ENCODE measurements at places on chromosomes 5 and 9. TPM values are rescaled to one million over a fixed set of nuclear protein-coding genes. Genes with fewer than 3 reads are reported as not detected.
A peak's percentile ranks its signal among the peaks of the same experiment; 100 is the strongest.

- H3K4me1 ChIP-seq = no peaks in the 10 kb centered on the region
- no peak for DNase-seq
- H3K4me3 ChIP-seq = no peak overlapping the region
- H3K27ac ChIP-seq = no peak overlapping the region
- H3K36me3 ChIP-seq = no peaks in the 10 kb centered on the region
- no peaks in the 10 kb centered on the region for H3K27me3 ChIP-seq
These were observed 130.1 kb upstream of the PTGER4 start for GRCh38 chr5:40549616-40550015.

DNA sequence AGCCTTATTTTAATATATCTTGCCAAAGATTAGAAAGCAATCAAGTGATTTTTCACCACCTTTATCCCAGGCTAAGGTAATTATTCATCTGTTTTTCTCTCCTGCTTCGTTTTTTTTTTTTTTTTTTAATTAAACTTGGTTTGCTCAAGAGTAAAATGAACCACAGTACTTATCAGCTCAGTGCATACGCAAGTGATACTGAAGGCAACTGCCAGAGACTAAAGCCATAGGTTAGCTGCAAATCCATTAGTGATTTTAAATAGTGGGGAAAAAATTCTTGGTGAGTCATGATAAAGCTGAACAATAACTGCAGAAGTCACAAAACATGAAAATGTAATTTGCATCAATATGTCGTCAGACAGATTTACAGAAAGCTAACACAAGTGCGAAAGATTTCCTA lies 829.1 kb downstream of the PTPRD start:
- no peak overlapping the region for H3K4me3 ChIP-seq
- DNase-seq = no peak
- H3K27me3 ChIP-seq = no peaks in the 10 kb centered on the region
- no peak overlapping the region for H3K27ac ChIP-seq

- no peak overlapping the region for H3K4me3 ChIP-seq
- no peak overlapping the region for H3K27ac ChIP-seq
- no peaks in the 10 kb centered on the region for H3K4me1 ChIP-seq
- H3K36me3 ChIP-seq = no peaks in the 10 kb centered on the region
These were observed 8.3 kb downstream of the CRB2 start for GRCh38 chr9:123364241-123364824.

- DNase-seq = no peak
These were observed 65.8 kb downstream of the MTX3 start for GRCh38 chr5:79924936-79925893.

DNA sequence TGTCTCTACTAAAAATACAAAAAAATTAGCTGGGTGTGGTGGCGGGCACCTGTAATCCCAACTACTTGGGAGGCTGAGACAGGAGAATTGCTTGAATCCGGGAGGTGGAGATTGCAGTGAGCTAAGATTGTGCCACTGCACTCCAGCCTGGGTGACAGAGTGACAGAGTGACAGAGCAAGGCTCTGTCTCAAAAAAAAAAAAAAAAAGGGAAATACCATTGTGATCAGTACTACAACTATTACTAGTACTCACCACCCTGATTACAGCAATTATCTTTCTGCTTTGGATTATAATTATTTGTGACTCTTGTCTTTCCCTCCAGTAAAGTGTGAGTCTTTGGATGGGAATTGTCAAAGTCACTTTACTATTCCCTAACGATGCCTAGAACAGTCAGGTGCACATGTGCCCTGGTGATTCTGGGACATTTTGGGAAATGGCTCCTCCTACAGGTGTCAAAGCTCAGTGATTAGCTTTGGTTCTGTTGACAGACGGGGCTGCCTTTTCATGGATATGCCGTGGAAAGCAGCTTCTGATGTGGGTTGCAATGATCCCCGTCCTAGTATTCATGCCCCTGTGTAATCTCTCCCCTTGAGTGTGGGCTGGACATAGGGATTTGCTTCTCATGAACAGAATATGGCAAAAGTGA lies 31.8 kb upstream of the FRRS1L start:
- H3K4me1 ChIP-seq = no peaks in the 10 kb centered on the region
- H3K27ac ChIP-seq = no peak overlapping the region
- H3K36me3 ChIP-seq = no peaks in the 10 kb centered on the region
- H3K27me3 ChIP-seq = no peaks in the 10 kb centered on the region

- no peak overlapping the region for H3K27ac ChIP-seq
- H3K4me3 ChIP-seq = no peak overlapping the region
- no peak for DNase-seq
- no peaks in the 10 kb centered on the region for H3K27me3 ChIP-seq
- peaks cover 8% of the 10 kb centered on the region for H3K4me1 ChIP-seq
These were observed 504.2 kb downstream of the ACTL7B start for GRCh38 chr9:108351571-108351970.

DNA sequence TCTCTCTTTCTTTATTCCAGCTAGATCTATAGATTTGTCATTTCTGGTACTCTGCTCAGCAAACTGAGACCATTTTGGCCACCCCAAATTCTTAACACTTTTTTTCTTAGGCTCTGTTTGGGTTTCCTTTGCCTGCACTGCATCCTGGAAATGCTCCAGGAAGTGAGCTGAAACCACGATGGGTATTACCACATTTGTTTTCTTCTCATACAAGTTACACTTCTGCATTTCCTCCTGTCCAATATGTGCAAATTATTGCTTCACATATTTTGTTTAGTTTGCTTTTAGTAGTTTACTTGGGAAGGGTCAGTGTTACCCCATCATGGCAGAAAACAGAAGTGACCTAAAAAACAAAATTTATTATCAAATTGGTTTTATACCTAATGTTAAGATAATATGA lies 498.6 kb upstream of the GRIN3A start:
- no peaks in the 10 kb centered on the region for H3K4me1 ChIP-seq
- H3K27ac ChIP-seq = no peak overlapping the region
- no peaks in the 10 kb centered on the region for H3K27me3 ChIP-seq
- H3K36me3 ChIP-seq = no peaks in the 10 kb centered on the region

DNA sequence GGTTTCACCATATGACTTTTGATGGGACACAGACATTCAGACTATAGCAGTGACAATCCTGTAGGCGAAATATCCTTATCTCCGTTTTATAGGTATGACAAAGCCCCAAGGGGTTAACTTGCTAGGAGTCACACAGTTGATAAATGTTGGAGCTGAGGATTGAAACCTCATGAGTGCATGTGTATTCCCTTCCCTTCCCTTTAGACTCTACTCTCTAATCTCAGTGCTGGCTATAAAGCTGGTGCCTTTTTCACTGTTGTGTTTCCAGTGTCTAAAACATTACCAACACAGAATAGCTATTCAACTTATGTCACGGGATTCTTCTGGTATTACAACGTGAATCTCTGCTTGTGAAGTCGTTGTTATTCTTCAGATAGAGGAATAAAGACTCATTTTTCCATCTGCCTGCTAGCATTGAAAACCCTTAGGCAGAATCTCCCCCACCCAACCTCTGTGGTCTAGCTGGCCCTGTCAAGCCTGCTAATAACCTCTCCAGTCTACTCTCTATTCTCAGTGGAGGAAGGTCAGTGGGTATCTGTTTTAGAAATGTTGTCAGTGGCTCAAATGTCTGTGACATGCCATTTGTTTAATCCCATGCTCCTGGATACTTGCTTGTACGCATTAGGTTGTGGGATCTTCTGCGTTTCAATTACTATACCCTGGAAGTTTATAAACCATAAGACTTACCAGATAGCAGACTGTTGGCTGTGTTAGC lies 121.2 kb downstream of the TLE4 start:
- H3K4me3 ChIP-seq = no peak overlapping the region
- H3K36me3 ChIP-seq = no peaks in the 10 kb centered on the region
- no peaks in the 10 kb centered on the region for H3K27me3 ChIP-seq
- H3K4me1 ChIP-seq = no peaks in the 10 kb centered on the region
- no peak overlapping the region for H3K27ac ChIP-seq
- DNase-seq = no peak

DNA sequence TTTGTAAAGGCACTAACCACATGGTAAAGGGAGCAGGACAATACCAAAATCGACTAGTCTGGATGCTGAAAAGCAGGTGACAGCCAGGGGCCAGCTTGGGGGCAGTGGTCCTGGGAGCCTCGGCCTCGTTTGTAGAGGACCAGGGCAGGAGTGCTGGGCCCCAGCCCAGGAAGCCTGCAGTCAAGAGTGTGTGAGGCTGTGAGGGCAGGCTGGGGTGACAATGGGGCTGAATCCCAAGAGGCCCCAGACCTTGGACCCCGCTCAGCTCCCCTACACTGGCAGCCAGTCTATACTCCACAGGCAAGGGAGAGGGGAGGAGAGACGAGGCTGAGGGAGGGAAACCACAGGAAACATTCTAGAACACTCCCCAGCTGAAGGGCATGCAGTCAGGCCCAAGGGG lies 2.6 kb upstream of the INPP5E start:
- no peak overlapping the region for H3K27ac ChIP-seq
- H3K4me1 ChIP-seq = peaks cover 13% of the 10 kb centered on the region
- no peaks in the 10 kb centered on the region for H3K27me3 ChIP-seq
- peaks cover 63% of the 10 kb centered on the region for H3K36me3 ChIP-seq
- no peak overlapping the region for H3K4me3 ChIP-seq
- no peak for DNase-seq

GRCh38 chr9:72022841-72023240 lies 37.6 kb downstream of the C9orf57 start:
- H3K36me3 ChIP-seq = no peaks in the 10 kb centered on the region
- DNase-seq = no peak
- no peaks in the 10 kb centered on the region for H3K4me1 ChIP-seq

GRCh38 chr9:38683336-38683735 lies 36.6 kb downstream of the FAM240B start:
- no peaks in the 10 kb centered on the region for H3K27me3 ChIP-seq
- no peak for DNase-seq
- no peaks in the 10 kb centered on the region for H3K4me1 ChIP-seq
- no peak overlapping the region for H3K27ac ChIP-seq
- no peaks in the 10 kb centered on the region for H3K36me3 ChIP-seq
- H3K4me3 ChIP-seq = no peak overlapping the region

DNA sequence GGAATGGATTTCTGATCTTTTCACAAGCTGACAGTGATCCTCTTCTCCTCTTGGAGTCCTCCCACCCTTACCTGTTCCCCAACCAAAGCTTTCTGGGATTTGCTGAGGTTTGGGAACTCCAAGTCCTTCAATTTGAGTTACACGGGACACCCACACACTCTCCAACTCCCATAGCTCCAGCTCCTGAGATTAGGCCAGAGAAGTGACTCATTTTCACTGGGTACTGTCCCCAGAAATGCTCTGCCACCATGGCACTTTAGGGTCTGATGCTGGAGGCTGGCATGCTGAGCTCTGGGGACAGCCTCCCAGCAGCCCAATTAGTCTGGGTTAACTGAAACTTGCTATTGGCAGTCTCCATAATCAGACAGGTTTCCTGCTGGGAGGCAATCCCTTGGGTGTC lies 14.0 kb upstream of the HRCT1 start:
- no peak for DNase-seq
- no peak overlapping the region for H3K27ac ChIP-seq
- H3K27me3 ChIP-seq = no peaks in the 10 kb centered on the region
- H3K4me3 ChIP-seq = no peak overlapping the region
- no peaks in the 10 kb centered on the region for H3K36me3 ChIP-seq
- H3K4me1 ChIP-seq = no peaks in the 10 kb centered on the region

- no peaks in the 10 kb centered on the region for H3K27me3 ChIP-seq
- no peak for DNase-seq
- H3K4me1 ChIP-seq = no peaks in the 10 kb centered on the region
- H3K36me3 ChIP-seq = no peaks in the 10 kb centered on the region
- H3K27ac ChIP-seq = no peak overlapping the region
These were observed 28.4 kb upstream of the SLC12A7 start for GRCh38 chr5:1140171-1140817.

DNA sequence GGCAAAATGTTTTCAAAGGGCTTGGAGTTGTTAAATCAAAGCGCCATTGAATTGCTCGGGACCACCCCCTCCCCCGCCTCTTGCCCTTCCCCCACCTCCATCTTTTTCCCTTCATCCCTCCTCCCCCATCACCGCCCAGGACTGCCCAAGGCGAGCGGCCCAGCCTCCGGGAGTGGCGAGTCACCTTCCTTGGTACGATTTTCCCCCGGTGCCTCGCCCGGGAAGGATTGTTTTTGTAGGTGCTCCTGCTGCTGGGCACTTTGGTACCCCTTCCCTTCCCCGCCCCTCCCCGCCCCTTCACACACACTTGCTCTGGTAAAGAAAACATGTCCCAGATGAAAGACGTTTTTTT lies 61.2 kb downstream of the TMEM174 start:
- H3K4me3 ChIP-seq = peak overlapping the region; percentile 59
- DNase-seq = no peak
- no peak overlapping the region for H3K27ac ChIP-seq
- H3K27me3 ChIP-seq = no peaks in the 10 kb centered on the region

- H3K27me3 ChIP-seq = no peaks in the 10 kb centered on the region
- H3K4me3 ChIP-seq = no peak overlapping the region
These were observed 9.0 kb downstream of the NIPSNAP3B start for GRCh38 chr9:104772714-104773510.

DNA sequence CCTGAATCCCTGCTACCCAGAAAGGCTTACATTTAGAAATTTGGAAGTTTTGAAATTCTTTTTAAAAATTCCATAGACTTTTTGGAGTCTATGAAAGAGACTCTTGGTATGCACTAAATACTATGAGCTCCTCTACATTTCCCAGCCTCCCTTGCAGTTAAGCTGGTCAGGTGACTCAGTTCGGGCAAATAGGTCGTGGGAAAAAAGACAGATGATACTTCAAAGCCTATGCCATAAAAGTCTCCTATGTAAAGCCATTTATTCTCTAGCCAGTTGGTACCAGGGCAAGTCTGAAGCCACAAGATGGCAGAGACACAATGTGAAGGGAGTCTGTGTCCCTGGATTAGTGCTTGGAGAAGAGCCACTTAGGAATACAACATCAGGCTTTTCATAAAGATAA lies 101.8 kb downstream of the BOD1 start:
- DNase-seq = no peak
- no peaks in the 10 kb centered on the region for H3K4me1 ChIP-seq
- H3K4me3 ChIP-seq = no peak overlapping the region
- H3K36me3 ChIP-seq = no peaks in the 10 kb centered on the region
- no peak overlapping the region for H3K27ac ChIP-seq
- no peaks in the 10 kb centered on the region for H3K27me3 ChIP-seq

DNA sequence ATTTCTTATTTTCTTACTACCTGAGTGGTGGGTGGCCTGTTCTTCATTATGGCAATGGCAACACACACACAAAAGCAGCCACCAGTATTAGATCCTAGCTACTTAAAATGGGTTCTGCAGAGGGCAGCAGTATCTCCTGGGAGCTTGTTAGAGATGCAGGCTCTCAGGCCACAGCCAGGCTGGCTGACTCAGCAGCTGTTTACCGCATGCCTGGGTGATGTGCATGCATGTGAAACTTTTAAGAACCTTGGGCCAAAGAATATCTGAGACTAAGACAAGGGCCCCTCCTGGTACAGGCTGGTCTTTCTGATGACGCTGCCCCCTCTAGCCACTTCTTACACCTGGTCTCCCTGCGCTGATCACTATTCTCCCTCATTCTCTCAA lies 399.0 kb downstream of the MED10 start:
- DNase-seq = peak; percentile 9
- H3K36me3 ChIP-seq = no peaks in the 10 kb centered on the region
- H3K27ac ChIP-seq = peak overlapping the region; percentile 36
- no peak overlapping the region for H3K4me3 ChIP-seq

Gene CAMK2A
- total RNA-seq = not detected

Gene SPATA9
- total RNA-seq = not detected

Gene CMBL
- 0.75 TPM for total RNA-seq

Gene CCL21
- total RNA-seq = 7.9 TPM

Gene ANKRD18A
- total RNA-seq = not detected

Gene PDGFRB
- total RNA-seq = 341 TPM

Gene CCDC69
- total RNA-seq = 101 TPM

Gene CATSPER3
- total RNA-seq = not detected

All from ascending aorta (tissue), 2 donors.